NCI-H1105 treated with DMSO at 0.1 percent for 48 hours (cell line): ENCODE measurements at places on chromosomes 1 and 21.

- no peak for DNase-seq
Measured at GRCh38 chr21:38984982-38985567, 179.3 kb downstream of the ETS2 start.

DNA sequence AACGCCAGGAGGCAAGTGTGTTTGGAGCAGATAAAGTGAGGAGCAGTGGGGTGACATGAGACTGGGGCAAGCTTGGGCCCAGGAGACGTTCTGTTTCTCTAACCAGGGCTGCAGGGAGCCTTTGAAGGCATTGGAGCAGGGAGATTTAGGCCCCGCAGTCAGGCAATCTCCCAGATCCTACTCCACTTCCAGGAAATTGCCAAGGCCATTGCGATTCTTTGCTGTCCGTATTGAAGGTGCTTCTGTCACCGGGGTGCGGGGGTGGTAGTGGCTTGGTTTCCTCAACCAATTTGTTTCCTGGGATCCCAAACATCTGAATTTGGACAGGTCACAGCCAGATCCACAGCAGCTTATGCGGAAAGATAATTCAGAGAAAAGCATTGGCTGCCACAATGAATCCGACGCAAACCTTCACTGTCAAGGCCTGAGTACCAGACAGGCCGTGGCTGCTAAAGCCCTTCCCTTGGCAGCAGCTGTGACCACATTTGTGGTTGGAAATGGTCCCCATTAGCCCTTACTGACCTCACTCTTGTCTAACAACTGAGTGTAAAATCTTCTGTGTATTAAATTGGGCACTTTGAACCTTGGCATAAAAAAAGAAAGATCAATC is 385.6 kb downstream of the PTPRU start:
- DNase-seq = no peak

GRCh38 chr1:165686121-165686970 is 12.0 kb downstream of the ALDH9A1 start:
- DNase-seq = no peak

GRCh38 chr1:85494074-85494903 is 29.3 kb upstream of the DDAH1 start:
- DNase-seq = no peak

DNA sequence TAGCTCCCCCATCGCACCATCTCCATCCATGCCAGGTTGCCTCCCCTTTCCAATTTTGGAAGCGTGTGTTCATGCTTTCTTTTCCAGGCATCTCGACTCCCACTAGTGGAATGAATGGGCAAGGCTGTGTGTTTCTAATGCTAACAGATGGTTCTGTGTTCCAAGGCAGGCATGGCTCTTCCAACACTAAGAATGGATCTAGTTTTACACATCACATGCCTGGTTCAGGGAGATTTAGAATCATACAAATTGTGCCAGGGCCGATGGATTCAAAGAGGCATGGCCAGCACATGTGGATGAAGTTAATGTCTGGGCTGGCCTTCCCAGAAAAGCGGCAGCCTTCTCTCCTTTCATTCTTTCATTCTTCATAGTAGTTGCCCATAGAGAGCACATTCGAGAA is 438.7 kb downstream of the PRDM2 start:
- no peak for DNase-seq

GRCh38 chr1:111015222-111015621 is 51.5 kb upstream of the LRIF1 start:
- DNase-seq = no peak

DNA sequence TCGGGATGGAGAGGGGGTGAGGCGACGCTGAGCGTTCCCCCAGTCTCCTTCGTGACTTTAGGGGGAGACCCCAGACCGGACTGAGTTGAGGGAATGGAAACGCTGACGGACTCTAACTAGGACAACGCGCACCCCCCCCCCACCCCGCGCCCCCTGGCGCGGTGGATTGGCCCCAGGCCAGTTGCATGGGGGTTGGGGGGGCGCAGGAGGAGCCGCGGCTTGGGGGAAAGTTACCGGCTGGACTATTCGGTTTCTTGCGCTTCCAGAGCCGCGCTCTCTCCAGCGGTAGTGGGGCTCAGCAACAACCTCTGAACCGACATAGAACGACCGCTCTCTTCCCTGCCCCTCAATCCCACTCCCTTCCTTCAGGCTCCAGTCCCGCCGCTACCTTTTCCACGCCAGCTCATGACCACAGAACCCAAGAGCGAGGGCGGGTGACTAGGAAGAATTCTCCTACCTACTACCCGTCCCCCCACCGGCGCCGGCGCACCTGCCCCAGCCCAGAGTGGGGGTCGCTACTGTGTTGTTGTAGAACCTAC is 694 bp downstream of the ZBTB7B start:
- DNase-seq = peak; percentile 32

- DNase-seq = peak; percentile 79
Measured at GRCh38 chr1:165858364-165858823, 31.0 kb downstream of the UCK2 start.

GRCh38 chr1:91799159-91799558 is 86.8 kb downstream of the TGFBR3 start:
- no peak for DNase-seq

- DNase-seq = no peak
Measured at GRCh38 chr1:32357614-32358013, 4.7 kb downstream of the FAM229A start.

- DNase-seq = no peak
Measured at GRCh38 chr1:107943694-107944093, 21.3 kb downstream of the VAV3 start.
